Foreskin keratinocyte (primary cell): ENCODE measurements at places on chromosomes 6 and 20.

GRCh38 chr6:129393654-129394053 is 316.3 kb downstream of the ARHGAP18 start:
- DNase-seq: no peak

GRCh38 chr20:25258828-25259227 is 10.9 kb downstream of the PYGB start:
- no peak for DNase-seq

- DNase-seq: peak; percentile 67
These were observed 78.0 kb downstream of the RWDD2A start for GRCh38 chr6:83270971-83271719.

DNA sequence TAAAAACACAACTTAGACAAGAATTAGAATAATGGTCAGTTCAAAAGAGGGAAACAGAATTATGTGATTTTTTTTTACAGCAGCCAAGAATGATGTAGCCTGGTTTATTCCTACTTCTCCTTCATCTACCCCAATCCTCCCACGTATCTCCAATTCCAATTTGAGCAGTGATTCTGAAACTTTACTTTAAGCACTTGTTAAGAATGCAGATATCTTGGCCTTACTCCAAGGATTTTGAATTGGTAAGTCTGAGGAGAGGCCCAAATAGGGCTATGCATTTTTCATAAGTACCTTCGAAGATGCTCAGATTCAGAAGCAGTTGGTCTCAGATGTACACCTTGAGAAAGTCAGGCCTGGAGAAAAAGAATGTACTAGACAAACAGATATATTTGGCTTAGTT is 233.4 kb upstream of the FLRT3 start:
- no peak for DNase-seq

- peak; percentile 63 for DNase-seq
These were observed 3.7 kb upstream of the NEDD9 start for GRCh38 chr6:11236076-11236750.

- DNase-seq: no peak
These were observed 45.6 kb upstream of the RIPOR2 start for GRCh38 chr6:24981386-24981760.

- DNase-seq: peak; percentile 20
These were observed 32.5 kb downstream of the THEMIS start for GRCh38 chr6:127868338-127868737.

DNA sequence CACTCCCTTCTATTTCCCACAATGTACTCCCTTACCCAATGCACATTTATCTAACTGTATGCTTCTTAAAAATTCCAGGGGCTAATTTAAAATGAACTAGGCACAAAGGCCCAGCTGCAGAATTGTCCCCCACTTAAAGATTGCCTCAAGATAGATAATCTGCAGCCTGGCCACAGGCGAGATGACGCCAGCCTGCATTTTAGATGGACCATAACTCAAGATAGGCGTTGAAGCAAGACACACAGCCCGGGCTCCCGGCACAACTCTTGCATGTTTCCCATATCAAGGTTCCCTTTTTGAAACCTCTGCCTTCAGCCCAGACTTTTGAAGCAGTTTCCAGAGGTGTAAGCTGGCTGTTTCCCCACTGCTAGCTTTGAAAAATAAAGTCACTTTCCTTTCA is 3.2 kb upstream of the REPS1 start:
- no peak for DNase-seq

DNA sequence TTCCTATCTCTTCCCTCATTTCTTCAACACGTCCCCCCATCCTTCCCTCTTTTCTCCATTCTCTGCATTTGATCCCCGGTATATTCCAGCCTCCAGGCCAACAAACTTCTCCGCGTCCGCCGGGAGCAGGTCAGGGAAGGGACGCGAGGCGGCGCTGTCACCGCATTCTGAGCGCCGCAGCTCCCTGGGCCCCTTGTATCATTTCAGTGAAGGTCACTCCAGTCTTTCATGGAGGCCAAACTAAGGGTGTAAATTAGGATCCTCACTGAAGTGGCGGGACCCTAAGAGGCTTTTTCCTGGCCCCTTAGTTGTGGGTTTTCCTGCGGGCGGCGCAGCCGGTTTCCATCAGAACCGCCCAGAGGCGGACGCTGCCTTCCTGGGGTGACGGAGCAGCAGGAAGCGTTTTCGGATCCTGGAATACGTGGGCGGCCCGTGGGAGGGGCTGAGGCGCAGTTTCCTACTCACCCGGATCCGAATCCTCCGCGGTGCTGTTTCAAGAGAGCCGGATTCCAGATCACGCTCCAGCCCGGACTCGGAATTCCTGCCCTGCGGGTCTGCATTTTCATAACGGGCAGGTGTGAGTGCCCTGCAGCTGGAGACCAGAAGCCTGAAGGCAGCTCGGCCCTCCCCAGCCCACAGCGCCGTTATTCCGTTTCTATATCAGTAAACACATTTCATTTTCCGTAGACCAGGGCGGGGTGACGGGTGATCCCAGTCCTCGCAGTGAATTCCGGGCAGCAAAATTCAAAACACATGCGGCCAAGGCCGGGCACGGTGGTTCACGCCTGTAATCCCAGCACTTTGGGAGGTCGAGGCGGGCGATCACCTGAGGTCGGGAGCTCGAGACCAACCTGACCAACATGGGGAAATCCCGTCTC is 3.6 kb upstream of the MICA start:
- DNase-seq: peak; percentile 90

DNA sequence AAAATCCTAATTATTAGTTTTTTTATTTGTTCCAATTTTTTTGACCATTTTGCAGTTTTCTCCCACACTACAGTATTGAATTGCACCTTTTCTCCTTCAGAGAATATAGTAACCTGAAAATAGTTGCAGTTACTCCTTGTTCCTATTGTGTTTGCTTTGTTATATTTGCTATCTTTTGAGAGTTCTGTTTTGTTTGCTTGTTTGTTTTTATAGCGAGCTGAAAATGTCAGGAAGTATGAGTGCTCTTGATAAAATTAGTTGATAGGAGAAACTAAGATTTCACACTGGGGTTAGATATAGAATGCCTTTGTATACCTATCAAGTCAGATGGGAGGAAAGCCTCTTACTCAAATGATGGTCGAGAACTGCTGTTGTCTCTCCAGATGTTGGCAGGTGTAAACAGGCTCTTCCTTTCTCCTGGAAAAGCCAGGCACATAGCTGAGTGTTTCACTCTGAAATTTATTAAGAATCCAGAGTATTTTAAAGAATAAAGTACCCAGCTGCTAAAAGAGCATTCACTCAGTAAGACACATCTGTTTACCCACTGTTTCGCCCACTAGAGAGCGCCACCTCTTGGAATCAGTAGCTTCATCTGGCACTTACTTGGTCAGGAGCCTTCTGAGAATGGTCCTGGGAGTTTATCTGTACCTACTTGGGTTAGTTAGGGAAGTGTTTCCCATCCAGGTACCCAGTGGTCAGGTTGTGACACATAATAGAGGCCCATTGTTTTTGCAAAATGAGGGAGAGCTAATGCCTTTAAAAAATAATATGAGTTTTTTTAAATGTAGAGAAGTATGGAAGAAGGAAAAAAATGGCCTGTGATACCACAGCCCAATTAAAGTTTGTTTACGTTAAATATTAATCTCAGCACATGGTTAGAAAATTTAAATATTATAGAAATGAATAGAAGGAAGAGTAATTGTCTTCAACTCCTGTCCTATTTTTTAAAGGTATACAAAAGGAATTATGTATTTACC is 11.2 kb downstream of the NT5DC1 start:
- DNase-seq: peak; percentile 39
